Astrocyte of the spinal cord (primary cell): ENCODE measurements at places on chromosomes 1 and 21.
A peak's percentile ranks its signal among the peaks of the same experiment; 100 is the strongest.

DNA sequence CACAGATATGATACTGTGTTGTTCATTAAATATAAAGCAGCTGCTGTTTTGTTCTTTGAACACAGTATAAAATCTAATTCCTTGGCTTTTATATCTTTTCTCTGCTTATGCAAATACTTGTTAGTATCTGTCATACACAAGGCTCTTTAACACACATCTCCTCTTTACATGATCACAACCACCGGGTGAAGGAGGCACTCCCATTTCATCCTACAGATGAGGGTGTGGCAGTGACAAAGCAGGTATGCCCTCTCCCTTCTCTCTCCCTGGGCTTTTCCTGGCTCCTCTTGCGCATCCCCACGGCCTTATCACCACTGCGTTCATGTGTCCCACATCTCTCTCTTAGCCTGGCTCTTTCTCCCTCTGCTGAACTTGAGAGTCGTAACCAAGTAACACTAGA is 38.2 kb downstream of the JUN start:
- DNase-seq, result no peak

DNA sequence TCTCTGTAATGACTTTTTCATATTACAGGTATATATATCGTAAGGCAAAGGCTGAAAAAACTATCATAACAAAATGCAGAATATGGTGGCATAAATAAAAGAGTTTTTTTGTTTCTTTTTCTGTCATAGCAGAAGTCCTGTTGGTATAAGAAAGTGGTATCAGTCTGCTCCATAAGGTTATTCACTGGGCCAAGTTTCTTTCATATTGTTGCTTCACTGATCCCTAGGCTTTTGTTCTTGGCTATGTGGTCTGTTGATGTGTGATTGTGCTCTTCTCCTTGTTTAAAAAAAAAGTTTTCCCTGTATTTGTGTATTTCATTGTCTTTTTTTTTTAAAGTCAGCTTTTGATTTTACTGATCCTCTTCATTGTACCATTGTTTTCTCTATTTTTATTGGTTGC is 26.0 kb downstream of the PTBP2 start:
- no peak for DNase-seq

GRCh38 chr1:181635110-181635509 is 151.8 kb downstream of the CACNA1E start:
- DNase-seq, result no peak

DNA sequence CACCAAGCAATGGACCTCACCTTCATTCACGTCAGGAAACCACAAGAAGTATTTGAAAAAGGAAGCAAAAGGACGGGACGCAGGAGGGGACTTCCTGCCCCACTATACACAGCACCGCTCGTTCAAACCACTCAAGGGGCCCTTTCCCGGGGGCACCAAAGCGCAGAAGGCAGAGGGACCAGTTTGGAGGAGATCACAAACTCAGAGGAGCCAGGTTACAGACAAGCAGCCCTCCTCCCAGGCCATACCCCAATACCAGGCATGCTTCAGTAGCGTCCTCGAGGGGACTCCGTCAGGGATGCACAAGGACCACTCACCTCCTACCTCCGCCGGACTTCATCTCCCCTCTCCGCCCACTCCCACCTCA is 685 bp downstream of the CRTC2 start:
- DNase-seq, result peak; percentile 35
